ENCODE measurements at places on chromosomes 6 and 20. TPM values are rescaled to one million over a fixed set of nuclear protein-coding genes. Genes with fewer than 3 reads are reported as not detected.

Gene SLC22A1
- 2.5 TPM for total RNA-seq

Gene CITED2
- total RNA-seq = 27.7 TPM

Gene EYA2
- total RNA-seq = 3.3 TPM

Gene RFX6
- not detected for total RNA-seq

Gene NKX2-4
- total RNA-seq = not detected

Gene SRSF12
- 1.5 TPM for total RNA-seq

Gene RIPK1
- 11.5 TPM for total RNA-seq

Gene MOCS3
- total RNA-seq = 6.3 TPM

Gene METTL24
- not detected for total RNA-seq

Gene VIP
- total RNA-seq = not detected

Gene CLIC5
- not detected for total RNA-seq

Gene NRN1
- total RNA-seq = 0.74 TPM

Gene FLRT3
- total RNA-seq = 2.2 TPM

Gene OPRM1
- not detected for total RNA-seq

Gene RBBP8NL
- total RNA-seq = 0.24 TPM

Gene WRNIP1
- 42.4 TPM for total RNA-seq

Gene TNFRSF6B
- total RNA-seq = 0.67 TPM

Gene PRSS16
- total RNA-seq = 3.4 TPM

Gene PNLDC1
- total RNA-seq = 0.06 TPM

Gene CDC40
- total RNA-seq = 9.1 TPM

Gene ALDH5A1
- total RNA-seq = 7.0 TPM

Gene LPIN3
- 14.9 TPM for total RNA-seq

Gene HLA-DRB1
- total RNA-seq = not detected

Gene FAM217A
- not detected for total RNA-seq

Gene BMP7
- 0.72 TPM for total RNA-seq

Data from A549 treated with CORT108297 at 1 μM for 4 hours (cell line).